ENCODE measurements at places on chromosomes 7 and 10. TPM values are rescaled to one million over a fixed set of nuclear protein-coding genes. Genes with fewer than 3 reads are reported as not detected.

DNA sequence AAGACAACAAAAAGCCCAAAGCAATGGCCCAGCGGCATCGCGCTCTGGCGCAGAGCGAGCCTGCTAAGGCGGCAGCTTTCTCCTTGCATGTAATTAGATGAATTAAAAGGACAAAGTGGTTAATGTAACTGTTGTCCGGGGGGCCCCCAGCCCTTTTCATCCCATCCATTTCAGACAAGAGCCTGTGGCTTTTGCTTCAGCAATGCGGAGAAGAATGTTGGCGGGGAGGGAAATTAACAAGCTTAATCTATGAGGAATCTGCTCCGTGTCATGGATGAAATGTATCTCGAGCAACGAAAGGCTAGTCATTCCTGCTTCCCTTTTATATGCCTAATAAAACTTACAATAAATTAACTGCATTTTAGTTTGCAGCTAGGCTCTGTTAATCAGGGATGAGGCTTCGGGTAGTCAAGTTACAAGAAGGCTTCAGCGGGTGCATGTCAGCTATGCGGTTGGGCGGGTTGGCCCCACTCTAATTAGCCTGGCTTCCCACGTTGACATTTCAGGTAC is 203.3 kb downstream of the BUB3 start:
- DNase-seq = no peak

DNA sequence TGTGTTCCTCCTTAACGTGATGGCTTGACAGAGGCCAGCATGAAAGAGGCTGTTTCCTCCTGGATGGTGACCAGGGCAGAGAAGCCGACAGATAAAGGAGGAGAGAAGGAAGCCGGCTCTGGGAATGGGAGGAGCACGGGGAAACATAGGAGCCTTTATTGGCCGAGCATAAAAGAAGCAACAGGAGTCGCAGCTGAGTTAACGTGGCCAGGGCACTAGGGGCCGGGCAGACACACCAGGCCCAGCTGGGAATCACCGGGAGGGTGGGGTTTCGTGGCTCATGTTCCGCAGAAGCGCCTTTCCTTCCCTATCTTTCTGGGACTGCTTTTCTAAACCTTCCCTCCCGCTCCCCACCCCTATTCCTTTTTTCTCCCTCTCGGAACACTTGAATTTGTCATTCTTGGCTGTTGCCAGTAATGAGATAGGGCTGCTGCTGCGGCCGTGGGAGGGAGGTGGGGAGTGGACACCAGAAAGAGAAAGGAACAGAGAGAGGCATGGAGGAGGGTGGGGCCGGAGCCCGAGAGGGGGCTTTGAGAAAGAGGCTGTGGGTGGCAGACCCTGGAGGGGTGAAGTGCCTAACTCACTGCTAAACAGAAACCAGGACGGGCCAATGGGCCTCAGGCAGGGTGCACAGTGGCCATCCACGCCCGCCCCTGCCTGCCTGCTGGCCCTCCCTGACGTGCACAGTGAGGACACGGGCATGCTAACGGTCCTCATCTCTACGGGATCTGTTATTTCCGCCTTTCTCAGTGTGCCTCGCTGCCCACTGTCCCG is 65.2 kb downstream of the COL13A1 start:
- no peak for DNase-seq

GRCh38 chr10:125843603-125844329 is 20.4 kb downstream of the BCCIP start:
- DNase-seq = no peak

GRCh38 chr7:24597014-24597413 is 23.8 kb downstream of the PALS2 start:
- DNase-seq = no peak

DNA sequence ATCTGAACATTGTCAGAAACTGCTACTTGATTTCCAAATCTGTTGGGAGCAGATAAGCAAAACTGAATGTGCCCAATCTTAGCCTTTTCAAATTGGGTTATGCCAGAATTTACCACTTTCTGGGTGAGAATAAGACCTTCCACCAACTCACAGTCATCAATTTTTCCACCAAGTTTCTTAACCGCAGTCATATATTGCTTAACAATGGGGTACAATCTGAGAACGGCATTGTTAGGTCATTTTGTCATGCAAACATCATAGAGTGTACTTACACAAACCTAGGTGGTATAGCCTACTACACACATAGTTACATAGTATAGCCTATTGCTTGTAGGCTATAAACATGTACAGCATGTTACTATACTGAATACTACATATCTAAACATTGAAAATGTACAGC is 16.0 kb downstream of the MRPS33 start:
- DNase-seq = no peak

GRCh38 chr7:129652914-129653313 is 41.4 kb downstream of the NRF1 start:
- DNase-seq = no peak

- no peak for DNase-seq
Measured at GRCh38 chr10:52066383-52066782, 247.7 kb upstream of the DKK1 start.

The ACSL5 gene
- 82.5 TPM for total RNA-seq

The HNRNPF gene
- 161 TPM for total RNA-seq

The MCM7 gene
- 53.7 TPM for total RNA-seq

All from left lung (tissue), 14 donors.